ENCODE measurements at places on chromosomes 4 and X.

GRCh38 chr4:61666244-61666643, 466.1 kb downstream of the ADGRL3 start:
- no peak for DNase-seq

DNA sequence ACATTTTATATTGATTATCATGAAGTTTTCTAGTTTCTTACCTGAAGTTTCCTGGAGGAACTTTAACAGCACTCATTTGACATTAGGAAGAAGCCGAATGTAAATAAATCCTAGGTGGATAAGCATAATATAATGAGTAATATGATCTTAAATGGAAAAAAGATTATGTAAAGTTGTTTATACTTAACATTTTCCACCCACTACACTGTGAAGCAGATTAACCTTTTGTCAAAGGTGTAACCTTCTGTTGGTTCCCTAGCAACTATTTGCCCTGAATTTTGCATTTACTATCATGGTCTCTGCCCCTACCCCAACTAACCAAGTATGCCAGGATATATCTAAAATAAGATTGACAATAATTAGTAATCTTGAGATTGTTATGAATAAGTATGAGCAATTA, at the start of gene UGT2A1:
UGT2A1 (minus strand) TSS at position 101 of the 400 bp plus-strand sequence. CDS start 5,603 bp downstream, outside the sequence.
- no peak for DNase-seq

- no peak for DNase-seq
Observed at GRCh38 chr4:188143731-188144130, 4.5 kb downstream of the TRIML1 start.

- DNase-seq = no peak
Observed at GRCh38 chrX:80578517-80579105, 158.4 kb downstream of the TENT5D start.

- no peak for DNase-seq
Observed at GRCh38 chr4:7237873-7238272, 45.5 kb downstream of the SORCS2 start.

- DNase-seq = peak; percentile 53
Observed at GRCh38 chr4:118280501-118281218, 72.1 kb downstream of the PRSS12 start.

DNA sequence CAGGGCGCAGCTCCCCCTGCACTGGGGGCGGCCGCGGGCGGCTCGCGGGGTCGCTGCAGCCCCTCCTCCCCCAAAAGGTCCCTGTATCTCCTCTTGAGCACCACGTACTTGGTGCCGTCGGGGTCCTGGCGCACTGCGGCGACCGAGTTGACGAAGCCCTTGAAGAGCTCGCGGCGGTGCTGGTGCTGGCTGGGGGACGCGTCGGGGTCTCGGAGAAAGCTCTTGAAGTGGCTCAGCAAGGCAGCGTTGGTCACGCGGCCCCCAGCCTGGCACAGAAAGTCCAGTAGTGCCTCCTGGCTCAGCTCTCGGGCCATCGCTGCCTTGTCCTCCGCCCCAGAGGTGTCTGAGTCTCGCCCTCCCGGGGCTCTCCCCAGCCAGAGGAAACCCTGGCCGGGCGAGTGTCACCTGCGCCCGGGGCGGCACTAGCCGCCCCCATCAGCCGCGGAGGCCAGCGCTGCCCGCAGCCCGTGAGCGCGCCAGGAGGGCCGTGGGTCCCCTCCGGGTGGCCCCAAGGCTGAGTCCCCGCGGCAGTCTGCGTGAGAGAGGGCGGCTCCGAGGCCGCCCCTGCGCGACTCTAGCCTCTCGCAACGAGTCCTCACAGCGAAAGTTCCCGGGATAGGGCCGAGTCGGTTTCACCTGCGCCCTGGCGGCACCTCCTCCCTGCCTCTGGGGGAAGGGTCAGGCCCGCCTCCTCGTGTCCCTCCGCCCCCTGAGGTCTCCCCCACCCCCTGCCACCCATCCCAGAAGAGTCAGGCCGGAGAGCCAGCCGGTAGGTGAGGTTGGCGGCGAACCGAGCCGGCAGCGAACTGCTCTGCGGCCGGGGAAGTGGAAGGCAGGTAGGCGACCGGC, at the start of gene SOWAHB:
SOWAHB (minus strand) TSS at position 609 of the 849 bp plus-strand sequence; CDS start at position 314, 295 bp downstream.
- DNase-seq = peak; percentile 56

GRCh38 chrX:118718737-118719136, 8.7 kb upstream of the IL13RA1 start:
- no peak for DNase-seq

DNA sequence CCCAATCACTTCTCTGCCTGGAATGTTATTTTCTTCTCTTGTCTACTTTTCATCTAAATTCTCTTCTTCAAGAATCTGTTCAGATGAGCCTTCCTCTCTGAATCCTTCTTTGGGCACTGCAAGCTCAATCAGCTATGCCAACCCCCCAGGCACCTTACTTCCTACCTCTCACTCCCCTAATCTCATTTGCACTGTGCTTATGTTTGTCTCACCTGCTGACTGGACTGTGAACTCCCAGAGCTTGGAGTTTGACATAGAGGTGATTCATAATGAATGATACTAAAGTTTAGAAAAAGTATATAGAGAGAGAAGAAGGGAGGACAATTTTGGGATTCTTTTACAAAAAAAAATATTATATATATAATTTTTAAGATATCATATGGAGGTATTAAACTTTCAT, 36.3 kb downstream of the ANXA10 start:
- no peak for DNase-seq

GRCh38 chrX:41389311-41389888, 55.4 kb downstream of the DDX3X start:
- DNase-seq = no peak

DNA sequence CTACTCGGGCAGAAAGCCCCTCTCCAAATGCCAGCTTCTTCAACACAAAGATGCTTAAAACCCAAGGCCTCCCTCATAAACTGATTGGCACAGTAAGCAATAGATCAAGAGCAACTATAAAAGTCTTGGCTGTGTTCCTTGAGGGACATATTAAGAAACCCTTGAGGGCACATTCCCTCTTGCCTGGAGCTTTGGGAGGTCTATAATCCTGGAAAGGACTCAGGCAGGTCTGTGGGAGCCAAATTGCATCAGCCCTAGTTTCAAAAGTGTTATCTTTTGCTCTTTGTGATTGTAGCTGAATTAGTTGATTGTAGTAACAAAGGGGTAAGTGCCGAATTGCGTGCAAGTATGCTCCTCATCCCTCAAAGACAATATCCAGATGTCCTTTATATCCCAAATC, 18.6 kb upstream of the SETD7 start:
- no peak for DNase-seq

GRCh38 chr4:123359449-123360315, 36.9 kb upstream of the SPRY1 start:
- DNase-seq = no peak

DNA sequence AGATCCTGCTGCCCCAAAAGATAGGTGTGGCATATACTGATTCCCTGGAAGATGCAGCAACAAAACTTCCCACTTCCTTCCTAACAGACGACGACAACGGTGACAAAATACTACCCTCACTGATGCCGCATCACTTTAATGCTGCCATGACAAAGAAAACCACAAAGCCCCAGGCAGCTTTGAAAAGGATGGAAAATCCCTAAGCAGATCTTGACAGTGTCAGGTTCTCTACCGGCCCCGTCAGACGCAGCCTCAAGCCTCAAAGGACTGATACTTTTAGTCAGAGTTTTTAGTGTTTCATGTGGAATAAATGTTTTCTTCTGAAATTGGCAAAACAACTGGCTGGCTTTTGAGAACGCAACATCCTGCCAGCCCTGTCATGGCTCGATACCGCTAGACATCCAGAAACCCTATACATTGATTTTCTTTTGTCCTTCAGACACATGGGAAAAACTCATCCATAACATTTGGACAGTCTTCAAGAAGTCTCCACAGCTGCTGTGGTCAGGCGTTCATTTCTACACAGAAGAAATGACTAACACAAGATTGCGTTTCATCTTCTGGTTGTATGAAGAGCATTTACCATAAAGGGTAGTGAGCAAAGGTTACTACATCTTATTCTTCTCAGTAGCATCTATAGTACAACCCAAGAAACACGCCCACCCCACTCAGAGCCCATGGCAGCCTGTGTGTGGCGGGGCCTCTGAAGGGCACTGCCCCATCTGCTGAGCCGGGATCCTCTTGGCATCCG, 60.1 kb downstream of the GATB start:
- no peak for DNase-seq

GRCh38 chrX:30065226-30065625, 150.1 kb upstream of the MAGEB2 start:
- no peak for DNase-seq

- no peak for DNase-seq
Observed at GRCh38 chrX:16075087-16075486, 48.3 kb upstream of the GRPR start.

GRCh38 chr4:110073053-110073845, 125.2 kb downstream of the ELOVL6 start:
- DNase-seq = no peak

GRCh38 chr4:140277576-140277975, 95.9 kb upstream of the SCOC start:
- no peak for DNase-seq

- DNase-seq = no peak
Observed at GRCh38 chrX:46599051-46599560, 25.5 kb downstream of the CHST7 start.

- DNase-seq = no peak
Observed at GRCh38 chrX:38154818-38155217, 65.9 kb downstream of the SRPX start.

DNA sequence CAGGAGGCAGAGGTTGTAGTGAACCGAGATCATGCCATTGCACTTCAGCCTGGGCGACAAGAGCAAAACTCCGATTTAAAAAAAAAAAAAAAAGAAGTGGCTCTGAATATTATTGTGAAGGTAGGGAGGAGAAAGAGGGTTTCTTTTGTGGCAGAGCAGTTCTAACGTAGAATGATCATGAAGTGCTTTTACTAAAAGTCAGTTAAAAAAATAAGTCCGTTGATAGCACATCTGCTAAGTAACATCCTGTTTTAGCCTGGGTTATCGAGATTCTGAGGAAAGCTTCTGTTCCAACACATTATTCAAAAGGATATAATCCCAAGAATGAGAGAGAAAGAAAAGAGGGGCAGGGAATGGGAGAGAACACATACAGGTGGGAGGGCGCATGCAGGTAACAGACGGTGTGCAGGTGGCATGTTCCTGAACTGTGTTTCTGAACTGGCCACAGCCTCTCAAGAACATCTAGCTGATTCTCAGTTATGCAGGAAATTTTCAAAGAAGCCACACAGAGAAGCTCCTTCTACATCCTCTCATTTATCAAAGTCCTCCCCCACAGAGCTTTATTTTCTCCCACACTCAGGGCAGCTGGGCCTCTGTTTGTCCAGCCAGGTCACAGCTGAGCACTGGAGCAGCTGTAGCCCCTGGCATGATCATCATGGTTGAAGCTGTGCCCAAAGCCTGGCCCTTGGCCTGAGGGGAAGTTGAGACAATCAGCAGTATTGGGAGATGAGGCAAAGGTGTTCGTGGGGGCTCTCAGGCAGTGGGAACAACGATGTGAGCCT, 342.3 kb downstream of the ZNF674 start:
- DNase-seq = no peak

- DNase-seq = peak; percentile 51
Observed at GRCh38 chr4:10582059-10582686, 102.4 kb downstream of the CLNK start.
